ENCODE measurements at places on chromosomes 3 and 15.

DNA sequence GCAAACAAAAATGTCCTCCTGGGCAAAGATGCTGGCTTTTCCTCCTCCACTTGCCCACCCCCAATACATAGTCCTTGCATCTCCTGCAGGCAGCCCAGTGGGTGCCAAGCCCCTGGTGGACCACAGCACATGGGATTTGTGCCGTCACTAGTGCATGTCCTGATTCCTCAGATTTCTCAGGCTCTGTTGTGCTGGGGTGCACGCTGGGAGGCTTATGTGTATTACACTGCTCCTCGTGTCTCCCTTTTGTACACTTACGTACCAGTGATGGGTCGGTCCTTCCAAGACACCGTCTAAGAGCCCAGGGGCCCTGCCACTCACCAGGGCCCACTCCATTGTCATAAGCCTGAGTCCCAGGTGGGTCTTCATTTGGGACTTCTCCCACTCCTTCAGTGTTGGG lies 70.1 kb downstream of the PLXNA1 start:
- no peak for DNase-seq

DNA sequence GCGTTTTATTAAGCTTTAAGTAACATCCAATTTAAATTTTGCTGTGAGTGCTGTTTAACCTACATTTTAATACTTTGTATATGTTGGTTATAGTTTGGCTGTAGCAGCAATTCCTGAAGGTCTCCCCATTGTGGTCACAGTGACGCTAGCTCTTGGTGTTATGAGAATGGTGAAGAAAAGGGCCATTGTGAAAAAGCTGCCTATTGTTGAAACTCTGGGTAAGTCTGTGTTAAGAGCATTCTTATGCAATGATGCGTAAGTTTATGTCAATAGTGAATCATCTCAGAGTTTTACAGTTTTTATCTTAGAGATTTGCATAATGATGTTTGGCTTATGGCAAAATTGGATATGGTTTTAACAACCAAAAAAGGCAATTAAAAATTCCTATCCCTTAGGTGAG lies 62.7 kb downstream of the ASTE1 start:
- DNase-seq, result no peak

DNA sequence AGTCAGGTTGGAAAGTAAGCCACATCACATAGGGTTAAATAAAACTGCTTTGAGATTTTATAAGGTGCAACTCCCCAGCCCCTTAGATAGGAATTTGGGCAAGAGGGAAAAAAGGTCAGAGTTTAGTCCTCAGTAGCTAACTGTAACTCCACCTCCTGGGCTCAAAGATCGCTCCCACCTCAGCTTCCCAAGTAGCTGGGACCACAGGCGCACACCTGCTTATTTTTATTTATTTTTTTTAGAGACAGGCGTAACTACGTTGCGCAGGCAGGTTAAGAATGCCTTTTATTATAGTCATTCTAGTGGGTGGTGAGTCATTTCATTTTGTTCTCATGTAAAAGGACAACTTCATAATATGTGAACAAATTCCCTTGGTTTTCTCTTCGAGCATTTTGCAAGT lies 14.7 kb downstream of the TM2D3 start:
- DNase-seq, result no peak

GRCh38 chr3:30934208-30934550 lies 39.7 kb upstream of the GADL1 start:
- no peak for DNase-seq

DNA sequence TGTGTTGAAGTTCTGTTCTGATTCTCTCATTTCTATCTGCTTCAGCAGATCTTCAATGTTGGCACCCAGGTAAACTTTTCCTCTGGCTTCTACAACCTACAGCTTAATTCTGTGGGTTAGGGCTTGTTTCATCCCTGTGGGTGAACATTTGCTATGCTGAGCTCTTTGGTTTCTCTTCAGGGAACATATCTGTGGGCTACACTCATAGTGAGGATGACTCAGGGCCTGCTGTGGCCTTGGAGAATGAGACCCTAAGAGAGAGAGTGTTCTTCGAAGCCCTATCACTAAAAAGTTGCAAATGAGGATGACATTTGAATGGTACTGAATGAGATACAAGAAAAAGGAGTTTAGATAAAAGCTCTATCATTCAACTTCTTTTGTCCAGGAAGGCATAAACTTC lies 346.2 kb upstream of the CBLB start:
- DNase-seq, result peak; percentile 75

DNA sequence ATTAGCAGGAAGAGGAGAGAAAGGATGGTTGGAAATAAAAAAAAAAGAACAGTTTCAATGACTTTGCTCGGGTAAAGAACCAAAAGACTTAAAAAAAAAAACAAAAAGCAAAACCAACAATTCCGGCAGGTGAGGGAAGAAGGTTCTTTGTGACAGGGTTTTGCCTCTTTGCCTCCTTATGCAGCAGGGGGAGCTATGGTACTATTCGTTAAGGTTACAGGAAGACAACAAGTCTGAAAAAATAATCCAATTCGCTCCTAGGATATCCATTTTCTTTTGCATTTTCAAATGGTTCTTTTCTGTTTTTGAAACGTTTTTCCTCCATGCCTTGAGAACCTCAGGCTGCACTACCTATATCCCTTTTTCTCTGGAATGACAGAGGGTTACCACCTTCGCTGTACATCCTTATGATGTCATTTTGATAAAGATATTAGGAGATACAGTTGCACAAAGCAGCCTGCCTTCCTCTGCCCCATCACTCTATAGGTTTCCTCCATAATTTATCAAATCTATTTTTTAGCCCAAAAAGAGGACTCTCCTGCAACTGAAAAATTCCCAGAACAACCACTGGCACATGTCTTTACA lies 55.0 kb downstream of the CFAP20DC start:
- DNase-seq, result peak; percentile 70

DNA sequence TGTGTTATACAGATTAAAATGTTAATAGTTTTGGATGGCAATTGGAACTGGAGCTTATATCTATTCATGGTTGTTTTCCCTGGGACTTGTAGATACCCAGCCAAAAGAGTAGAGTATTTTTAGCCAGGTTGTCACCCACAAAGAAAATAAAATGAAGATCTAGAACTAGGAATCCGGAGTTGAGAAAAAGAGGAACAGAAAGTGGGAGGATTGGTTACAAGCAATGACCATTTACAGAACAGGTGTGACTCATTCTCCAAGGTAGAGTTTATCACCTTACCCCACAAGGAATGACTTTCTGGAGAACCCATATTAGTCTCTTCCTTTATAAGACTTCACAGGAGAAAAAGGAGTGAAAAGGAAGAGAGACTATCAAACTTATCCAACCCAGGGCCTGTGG lies 99.8 kb downstream of the TMEM108 start:
- no peak for DNase-seq

DNA sequence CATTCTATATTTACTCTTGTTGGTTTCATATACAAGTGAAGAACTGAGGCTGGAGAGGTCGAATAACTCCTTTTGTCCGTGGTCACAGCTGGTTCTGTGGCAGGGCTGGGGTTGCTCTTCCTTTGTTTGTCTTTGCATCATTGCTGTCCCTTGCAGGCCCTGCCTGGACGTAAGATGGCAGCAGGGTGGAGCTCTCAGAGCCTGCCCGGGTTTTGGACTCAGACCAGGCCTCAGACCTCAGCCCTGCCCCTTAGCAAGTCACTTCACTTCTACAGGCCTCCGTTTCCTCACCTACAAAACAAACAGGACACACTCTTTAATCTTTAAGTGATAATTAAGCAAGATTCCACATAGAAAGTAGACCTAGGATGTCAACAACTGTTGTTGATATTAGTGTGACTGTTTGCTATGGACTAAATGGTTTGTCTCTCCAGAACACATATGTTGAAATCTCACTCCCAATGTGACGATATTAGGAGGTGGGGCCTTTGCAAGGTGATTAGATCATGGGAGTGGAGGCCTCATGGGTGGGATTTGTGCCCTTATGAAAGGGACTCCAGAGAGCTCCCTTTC lies 65.6 kb upstream of the PLXNA1 start:
- DNase-seq, result no peak

DNA sequence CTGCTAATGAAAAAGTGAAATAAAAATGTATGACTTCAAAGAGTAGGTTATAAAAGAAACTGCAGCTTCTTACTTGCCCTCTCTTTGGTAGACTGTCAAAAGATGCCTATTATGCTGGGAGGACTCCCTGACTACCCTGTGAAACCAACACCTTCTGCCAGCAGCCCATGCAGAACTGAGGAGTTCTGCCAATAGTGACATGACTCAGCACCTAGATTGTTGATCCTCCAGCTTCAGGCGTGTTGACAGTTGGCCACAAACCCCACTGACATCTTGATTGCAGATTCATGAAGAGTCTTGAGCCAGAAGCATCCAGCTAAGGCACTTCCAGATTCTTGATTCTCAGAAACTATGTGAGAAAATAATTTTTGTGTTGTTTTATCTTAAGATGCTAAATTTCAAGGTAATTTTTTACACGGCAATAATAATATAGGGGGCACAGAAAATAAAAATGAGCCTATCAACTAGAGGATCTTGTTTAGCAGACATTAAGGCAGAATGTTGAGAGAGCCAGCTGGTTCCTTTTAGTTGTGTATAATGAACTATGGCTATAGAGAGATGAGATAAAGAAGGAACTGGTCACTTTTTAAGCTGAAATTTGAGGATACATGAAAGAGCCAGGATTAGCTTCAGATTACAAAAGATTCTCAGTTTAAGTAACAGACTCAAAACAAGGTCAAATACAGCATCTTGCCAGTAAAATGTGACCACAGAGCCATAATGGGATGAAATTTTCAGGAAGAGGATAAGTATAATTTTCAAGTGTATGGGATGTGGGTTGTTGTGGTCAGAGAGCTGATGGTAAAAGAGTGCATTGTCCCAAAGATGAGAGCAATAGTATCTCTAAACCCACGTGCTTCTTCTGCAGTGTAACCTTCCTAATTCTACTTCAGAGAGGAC lies 588.7 kb upstream of the CBLB start:
- DNase-seq, result peak; percentile 82

DNA sequence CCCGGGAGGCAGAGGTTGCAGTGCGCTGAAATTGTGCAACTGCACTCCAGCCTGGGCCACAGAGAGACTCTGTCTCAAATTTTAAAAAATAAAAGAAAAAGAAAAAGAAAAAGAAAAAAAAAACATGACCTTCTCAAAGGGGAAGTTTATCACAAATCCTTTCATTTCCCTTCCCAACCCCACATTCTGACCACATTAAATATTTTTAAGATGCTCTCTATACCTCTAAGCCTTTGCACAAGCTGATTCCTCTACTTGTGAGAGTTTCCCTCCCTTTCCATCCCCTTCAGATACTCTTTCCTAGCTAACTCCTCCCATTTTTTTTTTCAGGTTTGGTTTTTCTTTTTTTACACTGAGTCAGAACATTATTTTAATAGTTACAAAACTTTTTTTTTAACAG lies 4.0 kb downstream of the HIGD1A start:
- no peak for DNase-seq

GRCh38 chr3:190424108-190424477 lies 25.6 kb downstream of the TMEM207 start:
- no peak for DNase-seq

GRCh38 chr3:127495821-127496655 lies 94.5 kb downstream of the TPRA1 start:
- no peak for DNase-seq

GRCh38 chr15:76169911-76170800 lies 110.4 kb downstream of the TMEM266 start:
- no peak for DNase-seq

GRCh38 chr3:197801891-197802778 lies 11.1 kb downstream of the LRCH3 start:
- peak; percentile 56 for DNase-seq

- DNase-seq, result no peak
These were observed 74.6 kb upstream of the MYZAP start for GRCh38 chr15:57517030-57517671.

GRCh38 chr3:54756330-54756731 lies 171.5 kb downstream of the LRTM1 start:
- no peak for DNase-seq

DNA sequence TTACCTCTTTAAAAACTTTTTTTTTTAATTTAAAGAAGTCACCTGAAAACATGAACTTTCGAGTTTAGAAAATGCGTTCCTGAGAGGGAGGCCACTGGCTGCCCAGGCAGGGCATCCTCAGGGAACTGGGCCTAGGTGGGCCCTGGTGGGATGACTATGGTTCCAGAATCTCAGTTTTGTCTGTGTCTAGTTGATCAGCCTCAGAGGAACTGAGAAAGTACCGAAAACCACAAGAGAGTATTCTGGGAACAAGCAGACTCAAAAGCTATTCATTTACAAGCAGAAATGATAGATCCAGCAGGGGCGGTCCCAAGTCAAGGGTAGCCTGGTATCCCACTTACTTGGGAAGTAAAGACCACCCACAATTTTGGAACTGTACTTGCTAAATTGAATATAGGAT lies 10.5 kb downstream of the WWTR1 start:
- DNase-seq, result no peak

DNA sequence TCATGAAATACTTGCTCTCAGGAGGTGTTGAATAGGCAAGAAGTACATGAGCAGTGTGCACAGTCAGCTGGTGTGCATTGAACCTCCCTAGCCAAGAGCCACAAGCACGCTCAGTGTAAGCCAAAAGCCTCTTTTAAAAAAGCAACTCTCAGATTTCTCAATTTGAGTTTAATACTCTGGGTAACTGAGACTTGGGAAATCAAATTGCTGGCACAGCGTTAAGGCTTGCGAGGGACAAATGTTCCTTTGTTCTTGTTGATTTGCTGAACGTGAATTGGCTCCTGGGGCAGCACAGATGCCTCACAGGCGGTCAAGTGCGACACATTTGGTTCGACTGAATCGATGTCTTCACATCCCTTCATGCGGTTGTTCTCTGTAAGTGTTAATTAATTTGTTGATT lies at the start of gene FAM240A:
Gene FAM240A (plus strand): TSS at position 202 of the 400 bp plus-strand sequence. CDS start 159 bp downstream, at position 361.
- DNase-seq, result no peak

DNA sequence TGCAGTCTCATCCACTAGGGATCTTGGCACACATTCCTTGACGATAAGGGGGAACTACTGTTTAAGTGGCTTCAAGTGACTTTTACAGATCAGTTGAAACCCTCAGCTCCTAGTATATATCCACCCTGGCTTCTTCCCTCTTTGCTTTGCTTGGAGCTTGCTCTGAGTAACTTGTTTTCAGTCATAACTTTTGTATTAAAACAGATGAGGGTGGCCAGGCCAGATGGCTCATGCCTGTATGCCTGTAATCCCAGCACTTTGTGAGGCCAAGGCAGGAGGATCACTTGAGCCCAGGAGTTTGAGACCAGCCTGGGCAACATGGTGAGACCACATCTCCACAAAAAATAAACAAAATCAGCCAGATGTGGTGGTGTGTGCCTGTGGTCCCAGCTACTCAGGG lies 42.4 kb downstream of the EOMES start:
- DNase-seq, result no peak

DNA sequence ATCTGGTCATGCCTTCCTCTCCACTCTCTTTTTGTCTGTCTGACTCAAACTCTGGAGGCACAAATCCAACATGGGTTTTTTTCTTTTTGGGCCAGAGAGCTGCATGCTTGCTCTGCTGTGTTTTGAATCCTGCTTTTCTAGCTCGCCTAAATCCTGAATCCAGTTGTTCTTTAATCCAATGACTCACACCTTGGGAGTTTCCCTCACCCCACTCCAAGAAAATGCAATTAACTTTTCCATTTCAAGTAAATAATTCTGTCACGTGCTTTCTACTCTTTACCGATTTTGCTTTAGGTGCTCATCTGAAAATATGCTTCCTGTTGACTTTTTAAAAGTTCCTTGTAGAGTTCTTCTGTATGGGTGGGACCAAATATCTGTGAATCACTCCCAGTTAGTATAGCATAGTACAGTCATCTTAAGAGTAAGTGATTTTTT lies 47.6 kb downstream of the SLMAP start:
- DNase-seq, result peak; percentile 17

Measured in activated CD4-positive, alpha-beta T cell treated with anti-CD3 and anti-CD28 coated beads, Interleukin-2, Interleukin-6, amounts not matched to agents 100 ng/mL and 50 ng/mL, durations not matched to agents 16 hours and 8 hours (primary cell).